Inflammatory macrophage (primary cell): ENCODE measurements at places on chromosomes 4 and X.

GRCh38 chrX:119389214-119389613 lies 9.9 kb upstream of the SLC25A43 start:
- DNase-seq = no peak

- no peak for DNase-seq
Measured at GRCh38 chrX:12975670-12975965, 708 bp downstream of the TMSB4X start.

- no peak for DNase-seq
Measured at GRCh38 chr4:4922441-4922840, 63.0 kb downstream of the MSX1 start.

DNA sequence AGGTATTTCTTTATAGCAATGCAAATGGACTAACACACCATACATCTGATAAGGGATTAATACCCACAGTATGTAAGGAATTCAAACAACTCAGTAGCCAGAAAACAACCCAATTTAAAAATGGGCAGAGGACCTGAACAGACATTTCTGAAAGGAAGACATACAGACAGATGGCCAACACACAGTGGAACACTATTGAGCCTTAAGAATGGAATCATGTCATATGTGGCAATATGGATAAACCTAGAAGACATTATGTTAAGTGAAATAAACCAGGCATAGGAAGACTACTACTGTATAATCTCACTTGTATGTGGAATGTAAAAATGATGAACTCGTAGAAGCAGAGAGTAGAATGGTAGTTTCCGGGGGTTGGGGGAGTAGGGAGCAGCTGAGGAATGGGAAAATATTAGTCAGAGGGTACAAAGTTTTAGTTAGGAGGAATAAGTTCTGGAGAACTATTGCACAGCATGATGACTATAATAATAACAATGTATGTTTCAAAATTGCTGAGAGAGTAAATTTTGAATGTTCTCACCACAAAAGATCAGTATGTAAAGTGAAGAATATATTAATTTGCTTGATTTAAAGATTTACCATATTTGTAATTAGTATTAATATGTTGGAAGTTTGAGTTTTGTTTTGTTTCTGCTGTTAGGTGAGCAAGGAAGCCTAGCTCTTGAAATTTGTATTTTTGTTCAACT lies 25.2 kb downstream of the WDR44 start:
- DNase-seq = no peak

GRCh38 chr4:70768301-70768948 lies 46.7 kb downstream of the RUFY3 start:
- no peak for DNase-seq

DNA sequence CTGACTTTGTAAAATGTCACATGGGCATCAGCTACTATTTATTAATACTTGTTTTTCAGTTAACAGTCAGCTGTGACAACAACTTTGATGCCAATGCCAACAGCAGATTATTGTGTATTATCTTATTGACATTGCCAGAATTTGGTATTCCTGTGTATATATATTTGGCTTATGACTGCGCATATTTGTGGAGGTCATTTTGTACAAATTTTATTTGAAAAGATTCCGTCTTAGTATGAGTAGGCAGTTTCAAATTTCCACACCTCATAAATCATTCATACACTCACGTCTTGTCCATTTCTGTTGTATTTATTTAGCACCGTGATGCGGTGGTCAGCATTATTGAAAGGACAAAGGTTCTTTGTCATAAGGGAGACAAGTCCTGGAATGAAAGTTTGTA lies 558.2 kb upstream of the NDST4 start:
- no peak for DNase-seq

DNA sequence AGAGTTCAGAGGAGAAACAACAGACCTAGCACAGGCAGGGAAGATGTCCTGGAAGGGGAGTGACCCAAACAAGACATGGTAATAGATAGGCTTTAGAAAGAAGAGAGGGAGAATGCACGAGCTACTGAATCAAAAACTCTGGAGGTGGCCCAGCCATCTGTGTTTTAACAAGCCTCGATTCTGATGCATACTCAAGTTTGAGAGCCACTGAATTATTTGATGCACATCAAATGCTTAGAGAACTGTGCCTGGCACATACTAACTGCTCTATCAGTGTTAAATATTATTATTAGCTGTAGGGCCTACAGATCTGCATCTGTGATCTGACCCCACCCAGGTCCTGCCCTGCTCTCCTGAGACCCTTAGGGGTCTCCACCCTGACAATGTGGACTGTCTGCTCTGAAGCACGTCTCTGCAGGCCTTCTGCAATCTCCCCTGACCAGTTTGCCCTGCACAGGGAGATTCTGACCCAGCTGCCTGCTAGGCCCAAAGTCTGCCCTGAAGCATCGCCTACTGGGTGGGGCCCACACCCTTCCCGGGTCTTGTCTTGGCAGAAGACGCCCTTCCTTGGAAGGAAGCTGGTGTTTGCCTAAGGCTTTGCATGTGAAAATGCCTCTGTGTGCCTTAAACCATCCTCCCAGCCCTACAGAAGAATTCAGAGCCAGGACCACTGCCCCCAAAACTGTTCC lies 201.5 kb upstream of the KLF3 start:
- no peak for DNase-seq

- no peak for DNase-seq
Measured at GRCh38 chrX:133633162-133633561, 217.9 kb upstream of the GPC4 start.

DNA sequence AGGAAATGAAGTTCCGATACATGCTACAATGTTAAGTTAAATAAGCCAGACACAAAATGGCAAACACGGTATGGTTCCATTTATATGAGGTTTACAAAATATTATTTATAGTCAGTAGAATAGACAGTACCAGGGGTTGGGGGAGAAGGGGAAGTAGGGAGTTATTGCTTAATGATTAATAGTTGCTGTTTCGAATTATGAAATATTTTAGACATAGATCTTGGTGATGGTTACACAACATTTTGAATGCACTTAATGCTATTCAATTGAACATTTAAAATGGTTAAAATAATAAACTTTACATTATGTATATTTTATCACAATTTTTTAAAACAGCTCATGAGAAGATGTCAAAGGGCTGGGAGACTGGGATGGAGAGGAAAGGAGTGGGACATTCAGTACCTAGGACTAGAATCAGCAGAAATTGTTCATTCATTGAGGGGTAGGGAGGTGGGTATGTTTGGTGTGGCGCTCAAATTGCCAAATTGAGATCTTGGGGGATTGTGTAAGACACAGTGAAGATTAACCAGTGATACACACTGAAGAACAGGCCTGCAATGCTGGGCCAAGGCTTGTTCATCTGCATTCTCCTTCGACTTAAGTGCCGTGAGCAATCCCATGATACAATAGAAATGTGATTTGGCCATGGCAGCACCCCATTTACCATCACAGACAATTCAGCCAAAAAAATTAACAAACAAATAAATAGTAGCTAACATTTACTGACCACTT lies 165.6 kb upstream of the GALNT7 start:
- DNase-seq = peak; percentile 20

DNA sequence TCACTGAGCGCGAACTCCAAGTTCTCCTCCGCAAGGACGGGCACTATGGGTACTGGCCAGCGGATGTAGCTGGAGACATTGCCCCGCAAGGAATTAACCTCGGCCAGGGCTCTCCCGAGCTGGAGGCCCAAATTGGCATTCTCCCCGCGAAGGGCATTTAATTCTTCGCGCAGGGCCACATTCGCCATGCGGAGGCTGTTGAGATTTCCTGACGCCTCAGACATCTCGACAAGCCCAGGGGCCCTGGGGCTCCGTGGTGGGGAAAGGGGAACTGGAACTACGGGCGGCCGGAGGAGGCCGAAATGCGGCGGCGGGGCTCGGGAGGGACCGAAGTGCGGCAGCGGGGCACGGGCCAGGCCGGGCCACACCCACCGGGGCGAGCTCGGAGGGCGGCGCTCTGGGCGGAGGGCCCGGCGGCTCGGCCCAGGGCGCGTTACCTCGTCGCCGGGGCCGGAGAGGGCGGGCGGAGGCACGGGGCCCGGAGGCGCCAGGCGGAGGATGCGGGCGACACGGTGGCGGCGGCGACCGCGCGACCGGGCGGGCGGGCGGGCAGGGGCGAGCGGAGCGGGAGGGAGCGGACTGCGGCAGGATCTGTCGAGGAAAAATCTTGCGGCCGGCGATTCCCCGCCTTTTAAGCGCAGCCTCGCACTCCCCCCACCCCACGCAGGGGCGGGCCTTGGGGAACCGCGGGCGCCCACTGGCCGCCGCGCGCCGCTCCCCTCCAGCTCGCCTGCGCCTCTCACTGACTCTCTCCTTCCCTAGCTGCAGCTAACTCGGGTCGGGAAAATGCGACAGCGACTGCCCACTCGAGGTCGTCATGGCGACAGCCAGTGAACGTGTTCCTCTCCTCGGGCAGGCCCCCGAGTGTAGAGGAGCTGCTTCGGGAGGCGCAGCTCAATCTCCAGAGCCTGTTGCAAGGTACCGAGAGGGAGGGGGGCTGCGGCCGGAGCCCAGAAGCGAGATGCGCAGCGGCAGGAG lies at the start of gene RTL5:
TSS of gene RTL5 (minus strand) at position 599 of the 978 bp plus-strand sequence.
- peak; percentile 81 for DNase-seq

GRCh38 chr4:24007860-24008261 lies 118.0 kb upstream of the PPARGC1A start:
- DNase-seq = no peak

DNA sequence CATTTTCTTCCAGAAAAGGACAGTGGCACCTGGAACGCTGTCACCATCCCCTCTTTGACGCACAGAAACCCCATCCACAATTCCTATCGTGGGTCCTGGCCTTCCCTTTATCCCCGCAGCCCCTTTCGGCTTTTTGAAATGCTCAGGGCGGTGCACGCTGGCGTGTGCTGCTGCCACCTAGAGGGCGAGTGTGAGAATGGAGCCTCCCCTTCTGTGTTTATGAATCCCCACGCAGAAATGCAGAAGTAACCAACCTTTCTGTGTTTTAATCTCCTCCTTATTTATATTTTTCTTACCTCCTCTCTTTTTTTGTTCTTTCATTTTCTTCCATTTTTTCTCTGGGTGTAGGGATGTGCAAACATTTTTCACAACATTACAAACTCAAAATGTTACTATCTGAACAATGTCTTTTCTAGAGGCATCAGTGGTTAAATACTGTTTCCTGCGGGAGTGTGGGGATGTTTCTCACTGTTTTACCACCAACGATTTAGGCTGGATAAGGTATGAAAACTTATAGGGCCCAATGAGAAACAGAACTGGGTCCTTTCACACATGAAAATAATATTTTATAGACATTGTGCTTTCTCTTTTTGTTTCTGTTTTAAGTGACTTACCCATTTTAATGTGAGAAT lies 50.0 kb downstream of the TMA16 start:
- peak; percentile 59 for DNase-seq
